H9 (cell line): ENCODE measurements at places on chromosomes 16 and 17. TPM values are rescaled to one million over a fixed set of nuclear protein-coding genes. Genes with fewer than 3 reads are reported as not detected.

Gene BAIAP3
- total RNA-seq, result 5.9 and 6.8 TPM in 2 replicates

GRCh38 chr16:17696616-17697015 lies 225.9 kb upstream of the XYLT1 start:
- H3K27ac ChIP-seq, result no peak overlapping the region
- H3K4me3 ChIP-seq, result no peak overlapping the region
- no peaks in the 10 kb centered on the region for H3K27me3 ChIP-seq
- no peak for DNase-seq
- no peaks in the 10 kb centered on the region; the same call in 1 of the 2 replicates for H3K4me1 ChIP-seq

DNA sequence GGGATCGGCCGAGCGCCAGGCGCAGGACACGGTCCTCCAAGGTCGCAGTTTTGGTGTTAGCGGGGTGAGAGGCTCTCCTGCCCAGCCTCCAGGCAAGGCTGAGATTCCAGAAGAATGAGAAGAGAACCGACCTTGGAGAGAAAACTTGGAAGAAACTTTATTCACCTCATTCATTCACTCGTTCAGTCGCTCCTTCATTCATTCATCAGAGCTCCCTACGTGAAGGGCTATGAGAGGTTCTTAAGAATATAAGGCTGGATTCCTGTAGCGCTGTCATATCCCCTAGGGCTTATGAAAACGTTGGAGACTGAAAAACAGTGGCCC lies 991 bp upstream of the MYH10 start:
- no peak for DNase-seq
- no peaks in the 10 kb centered on the region for H3K36me3 ChIP-seq
- peak overlapping the region; percentile 99 for H3K4me3 ChIP-seq

Gene PPP1R9B
- 23.0 and 25.8 TPM in 2 replicates for total RNA-seq

DNA sequence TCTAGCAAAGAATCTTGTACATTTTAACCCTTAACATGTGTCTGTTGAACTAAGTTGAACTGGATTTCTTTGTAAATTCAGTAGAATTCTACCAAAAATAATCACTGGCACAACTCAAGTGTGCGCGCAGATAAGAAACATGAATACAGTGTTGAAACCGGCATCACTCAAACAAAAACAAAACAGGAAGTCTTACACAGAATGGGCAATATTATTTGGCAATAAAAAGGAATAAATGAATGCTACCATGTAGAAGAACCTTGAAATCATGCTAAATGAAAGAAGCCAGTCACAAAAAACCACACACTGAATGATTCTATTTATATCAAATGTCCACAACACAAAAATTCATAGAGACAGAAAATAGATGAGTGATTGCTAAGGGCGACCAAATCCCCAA lies 102.9 kb upstream of the ZFHX3 start:
- H3K4me3 ChIP-seq, result no peak overlapping the region
- H3K27ac ChIP-seq, result no peak overlapping the region
- H3K36me3 ChIP-seq, result no peaks in the 10 kb centered on the region
- no peak for DNase-seq
- no peaks in the 10 kb centered on the region for H3K27me3 ChIP-seq

- no peaks in the 10 kb centered on the region for H3K27me3 ChIP-seq
- H3K36me3 ChIP-seq, result no peaks in the 10 kb centered on the region
- H3K27ac ChIP-seq, result no peak overlapping the region
- no peak overlapping the region for H3K4me3 ChIP-seq
- peak; percentile 72 for DNase-seq
Measured at GRCh38 chr17:3529817-3530741, 27.5 kb downstream of the TRPV3 start.

- H3K4me3 ChIP-seq, result no peak overlapping the region
- DNase-seq, result peak; percentile 54
- no peaks in the 10 kb centered on the region for H3K27me3 ChIP-seq
- peaks cover 25% of the 10 kb centered on the region for H3K36me3 ChIP-seq
Measured at GRCh38 chr17:76781056-76781982, 43.4 kb downstream of the MFSD11 start.

Gene GAS2L2
- not detected in 2 replicates for total RNA-seq

Gene RGS11
- 2.9 and 3.4 TPM in 2 replicates for total RNA-seq

DNA sequence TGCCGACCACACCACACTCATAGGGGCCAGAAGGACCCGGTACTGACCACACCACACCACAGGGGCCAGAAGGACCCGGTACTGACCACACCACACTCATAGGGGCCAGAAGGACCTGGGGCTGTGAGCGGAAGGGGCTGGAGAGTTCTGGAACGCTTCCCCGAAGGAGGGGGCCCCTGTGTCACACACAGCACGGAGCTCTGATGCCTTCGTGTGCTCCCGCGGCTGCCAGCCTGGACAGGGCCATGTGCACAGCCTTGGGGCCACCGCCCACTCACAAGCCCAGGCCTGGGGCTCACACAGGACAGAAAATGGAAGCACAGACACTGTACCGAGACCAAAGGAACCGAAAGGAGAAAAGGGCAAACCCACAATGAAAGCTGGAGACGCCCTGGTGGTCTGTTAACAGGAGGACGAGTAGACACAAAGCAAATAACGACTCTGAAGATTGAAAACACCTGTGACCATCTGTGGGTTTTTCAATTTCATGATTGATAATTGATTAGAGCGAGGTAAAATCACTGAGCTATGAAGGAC lies 106.5 kb upstream of the METRNL start:
- DNase-seq, result peak; percentile 18
- no peak overlapping the region for H3K27ac ChIP-seq
- H3K36me3 ChIP-seq, result no peaks in the 10 kb centered on the region
- H3K27me3 ChIP-seq, result no peaks in the 10 kb centered on the region

Gene AP1G1
- total RNA-seq, result 79.2 and 83.1 TPM in 2 replicates

- H3K27me3 ChIP-seq, result no peaks in the 10 kb centered on the region
- H3K36me3 ChIP-seq, result no peaks in the 10 kb centered on the region
- H3K4me1 ChIP-seq, result no peaks in the 10 kb centered on the region
- H3K27ac ChIP-seq, result no peak overlapping the region
Measured at GRCh38 chr16:57592591-57593003, 35.8 kb upstream of the ADGRG1 start.

DNA sequence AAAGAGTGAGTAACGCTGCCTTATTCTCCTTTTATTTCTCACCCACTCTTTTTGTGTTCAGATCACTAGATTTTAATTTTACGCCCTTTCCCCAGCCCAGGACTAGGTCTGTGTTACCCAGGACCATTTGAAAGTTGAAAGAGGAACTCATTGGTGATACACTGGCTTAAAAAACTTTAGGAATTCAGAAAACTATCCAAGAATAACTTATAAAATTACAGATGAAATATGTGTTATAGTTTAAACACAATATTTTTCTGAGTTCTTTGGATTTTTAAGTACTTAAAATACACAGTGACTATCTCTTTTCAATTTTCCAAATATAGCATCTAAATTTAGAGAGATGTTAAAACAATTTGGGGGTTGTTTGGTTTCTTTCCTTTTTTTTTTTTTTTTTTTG lies 385.2 kb downstream of the CDH13 start:
- H3K4me3 ChIP-seq, result no peak overlapping the region
- H3K27ac ChIP-seq, result no peak overlapping the region
- H3K27me3 ChIP-seq, result no peaks in the 10 kb centered on the region
- DNase-seq, result no peak

DNA sequence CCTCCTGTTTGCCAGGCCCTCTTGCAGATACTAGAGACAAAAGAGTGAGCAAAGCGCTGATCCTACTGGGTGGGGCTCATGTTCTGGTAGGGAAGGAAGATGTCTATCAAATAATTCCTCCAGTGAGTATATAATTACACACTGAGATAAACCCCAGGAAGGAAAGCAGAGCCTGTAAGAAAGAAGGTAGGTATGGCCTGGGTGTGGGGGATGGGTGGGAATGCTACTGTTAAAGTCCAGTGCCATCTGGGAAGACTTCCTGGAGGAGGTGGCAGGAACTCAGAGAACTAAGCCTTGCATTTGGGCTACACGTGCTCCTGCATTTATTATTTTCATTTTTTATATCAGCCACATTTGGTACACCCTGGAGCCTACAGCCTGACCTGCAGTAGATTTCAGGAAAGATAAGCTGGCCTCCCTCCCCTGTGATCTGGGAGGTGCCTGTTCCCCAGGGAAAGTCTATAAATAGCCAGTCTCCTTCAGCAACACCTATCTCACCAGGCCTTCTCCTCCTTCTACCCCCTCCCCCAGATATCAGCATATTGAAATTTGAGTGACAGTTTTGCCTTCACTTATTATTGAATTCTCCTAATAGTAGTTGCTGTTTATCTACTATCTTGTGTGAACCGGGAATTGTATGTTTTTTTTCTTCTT lies 11.5 kb downstream of the ATP2C2 start:
- no peak overlapping the region for H3K4me3 ChIP-seq
- no peaks in the 10 kb centered on the region for H3K27me3 ChIP-seq

DNA sequence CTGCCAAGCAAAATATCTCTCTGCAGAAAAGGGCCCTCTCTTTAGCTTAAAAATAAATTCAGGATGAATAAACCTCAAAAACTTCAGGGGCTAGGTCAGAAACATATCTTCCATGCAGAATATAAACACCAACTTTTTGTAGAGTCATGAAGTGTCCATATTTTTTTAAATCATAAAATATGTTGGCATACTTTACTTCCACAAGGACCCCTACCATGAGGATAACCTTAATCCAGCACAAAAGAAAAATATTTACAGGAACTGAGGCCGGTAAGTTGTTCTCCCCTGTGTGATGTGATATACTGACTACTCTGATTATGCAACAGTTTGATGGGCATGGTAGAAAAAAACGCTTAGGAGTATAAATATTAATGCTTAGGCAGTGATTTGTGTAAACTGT lies 264.8 kb upstream of the CDH11 start:
- peaks cover 12% of the 10 kb centered on the region; the same call in 1 of the 2 replicates for H3K36me3 ChIP-seq
- H3K4me1 ChIP-seq, result no peaks in the 10 kb centered on the region
- no peak for DNase-seq
- H3K27ac ChIP-seq, result no peak overlapping the region
- no peaks in the 10 kb centered on the region; the same call in 1 of the 2 replicates for H3K27me3 ChIP-seq
- H3K4me3 ChIP-seq, result no peak overlapping the region

DNA sequence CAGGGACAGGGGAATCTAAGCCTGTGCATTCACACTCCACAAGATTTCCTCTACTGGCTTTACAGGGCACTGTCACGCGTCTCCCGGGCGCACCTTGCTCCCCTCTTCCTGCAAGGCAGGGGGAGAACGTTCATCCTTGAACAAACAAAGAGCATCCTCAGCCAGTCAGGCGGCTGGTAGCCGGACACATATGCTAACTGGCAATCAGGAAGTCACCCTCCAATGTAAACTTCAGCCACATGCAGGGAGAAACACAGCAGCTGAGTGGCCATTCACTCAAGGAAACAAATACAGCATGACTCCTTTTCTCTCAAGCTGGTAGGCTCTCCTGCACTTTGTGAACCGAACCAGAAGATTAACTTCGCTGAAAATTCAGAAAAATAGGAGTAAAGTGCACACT lies 10.8 kb upstream of the HSBP1 start:
- no peaks in the 10 kb centered on the region for H3K27me3 ChIP-seq
- H3K27ac ChIP-seq, result no peak overlapping the region
- H3K36me3 ChIP-seq, result no peaks in the 10 kb centered on the region; the same call in 2 of the 3 replicates
- peaks cover 1% of the 10 kb centered on the region; the same call in 1 of the 2 replicates for H3K4me1 ChIP-seq
- no peak for DNase-seq
- no peak overlapping the region for H3K4me3 ChIP-seq

DNA sequence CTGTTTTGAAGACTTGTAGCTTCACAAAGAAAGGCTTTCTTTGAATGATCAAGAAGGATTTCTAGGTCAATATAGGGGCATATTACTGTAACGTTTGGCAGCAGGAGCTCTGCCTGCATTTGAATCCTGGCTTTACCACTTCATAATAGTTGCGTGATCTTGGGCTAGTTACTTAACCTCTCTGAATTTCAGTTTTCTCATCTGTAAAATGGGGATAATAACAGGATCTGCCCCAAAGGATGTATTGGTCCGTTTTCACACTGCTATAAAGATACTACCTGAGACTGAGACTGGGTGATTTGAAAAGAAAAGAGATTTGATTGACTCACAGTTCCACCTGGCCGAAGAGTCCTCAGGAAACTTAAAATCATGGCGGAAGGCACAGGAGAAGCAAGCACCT lies 12.5 kb downstream of the BMERB1 start:
- H3K36me3 ChIP-seq, result no peaks in the 10 kb centered on the region
- DNase-seq, result no peak
- no peak overlapping the region for H3K27ac ChIP-seq
- H3K4me1 ChIP-seq, result no peaks in the 10 kb centered on the region
- no peaks in the 10 kb centered on the region for H3K27me3 ChIP-seq

- H3K27me3 ChIP-seq, result peaks cover 29% of the 10 kb centered on the region
- peak overlapping the region; percentile 51 for H3K4me3 ChIP-seq
- H3K27ac ChIP-seq, result no peak overlapping the region
- no peaks in the 10 kb centered on the region for H3K36me3 ChIP-seq
- no peaks in the 10 kb centered on the region; the same call in 1 of the 2 replicates for H3K4me1 ChIP-seq
Measured at GRCh38 chr17:55265311-55266021, 706 bp downstream of the HLF start.

Gene SEPTIN12
- 0.48 TPM in 1 of 2 replicates, not detected in the other for total RNA-seq

DNA sequence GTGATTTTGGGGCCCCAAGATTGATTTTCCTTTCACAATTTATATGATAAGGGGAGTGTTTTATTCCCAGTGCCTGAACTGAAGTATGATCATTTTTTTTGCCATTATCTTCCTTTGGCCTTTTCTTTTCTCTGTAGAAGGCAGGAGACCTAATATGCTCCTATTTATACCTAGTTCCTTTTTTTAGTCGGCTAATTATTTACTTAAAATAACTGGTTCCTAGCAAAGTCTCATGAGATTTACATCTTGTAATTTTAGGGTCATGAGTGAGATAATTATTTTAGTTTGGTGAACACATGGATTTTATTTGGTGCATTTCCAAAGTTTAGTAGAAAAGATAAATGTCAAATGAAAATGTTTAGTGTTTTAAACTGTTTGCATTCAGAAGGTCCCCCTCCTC lies 24.8 kb downstream of the SEC14L1 start:
- H3K4me3 ChIP-seq, result no peak overlapping the region
- H3K36me3 ChIP-seq, result peaks cover 32% of the 10 kb centered on the region
- H3K27ac ChIP-seq, result no peak overlapping the region
- H3K4me1 ChIP-seq, result peaks cover 9% of the 10 kb centered on the region
- no peak for DNase-seq

- peaks cover 29% of the 10 kb centered on the region for H3K27me3 ChIP-seq
- H3K27ac ChIP-seq, result no peak overlapping the region
- no peaks in the 10 kb centered on the region for H3K36me3 ChIP-seq
- peak overlapping the region; percentile 84 for H3K4me3 ChIP-seq
Measured at GRCh38 chr17:64773836-64774761, 112.0 kb upstream of the SMURF2 start.

DNA sequence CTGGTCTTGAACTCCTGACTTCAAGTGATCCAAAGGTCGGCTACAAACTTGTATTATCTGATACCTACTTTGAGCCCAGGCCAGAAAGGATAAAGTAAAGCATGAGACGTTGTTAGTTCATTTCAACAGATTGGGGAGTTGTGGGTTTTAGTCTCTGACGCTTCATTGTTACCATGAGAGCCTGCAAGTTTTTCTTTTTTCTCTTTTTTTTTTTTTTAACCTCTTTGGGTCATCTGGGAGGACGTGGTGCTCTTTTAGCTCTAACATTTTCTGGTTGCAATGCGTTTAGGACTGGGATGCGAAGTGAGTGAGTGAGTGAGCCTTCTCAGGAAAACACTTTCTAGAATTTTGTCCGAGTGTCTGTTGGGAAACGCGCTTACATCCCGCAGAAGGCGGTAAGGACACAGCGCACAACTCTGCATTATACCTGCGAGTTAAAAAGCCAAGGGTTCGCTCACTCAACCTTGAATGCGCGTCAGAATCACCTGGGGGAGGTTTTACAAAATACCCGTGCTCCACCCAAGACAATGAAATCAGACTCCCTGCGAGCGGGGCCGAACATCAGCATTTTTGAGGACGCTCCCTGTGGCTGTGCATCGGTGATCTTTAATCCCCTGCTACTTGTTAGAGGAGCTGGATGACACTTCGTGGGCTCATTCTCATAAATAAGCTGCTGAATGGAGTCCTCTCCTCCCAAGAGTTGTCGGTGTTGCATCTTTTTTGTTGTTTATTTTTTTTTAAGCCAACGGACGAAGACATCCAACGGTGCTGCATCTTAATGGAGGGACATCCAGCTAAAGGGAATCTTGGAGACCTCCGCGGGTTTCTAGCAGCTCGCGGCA lies 629 bp upstream of the RNF135 start:
- H3K4me3 ChIP-seq, result peak overlapping the region; percentile 85
- no peaks in the 10 kb centered on the region; the same call in 1 of the 2 replicates for H3K27me3 ChIP-seq

Gene GPR179
- not detected in 2 replicates for total RNA-seq
